ENCODE measurements at places on chromosomes 7 and 10.

GRCh38 chr10:122876467-122876855 is 2.9 kb downstream of the FAM24B start:
- no peak for DNase-seq

DNA sequence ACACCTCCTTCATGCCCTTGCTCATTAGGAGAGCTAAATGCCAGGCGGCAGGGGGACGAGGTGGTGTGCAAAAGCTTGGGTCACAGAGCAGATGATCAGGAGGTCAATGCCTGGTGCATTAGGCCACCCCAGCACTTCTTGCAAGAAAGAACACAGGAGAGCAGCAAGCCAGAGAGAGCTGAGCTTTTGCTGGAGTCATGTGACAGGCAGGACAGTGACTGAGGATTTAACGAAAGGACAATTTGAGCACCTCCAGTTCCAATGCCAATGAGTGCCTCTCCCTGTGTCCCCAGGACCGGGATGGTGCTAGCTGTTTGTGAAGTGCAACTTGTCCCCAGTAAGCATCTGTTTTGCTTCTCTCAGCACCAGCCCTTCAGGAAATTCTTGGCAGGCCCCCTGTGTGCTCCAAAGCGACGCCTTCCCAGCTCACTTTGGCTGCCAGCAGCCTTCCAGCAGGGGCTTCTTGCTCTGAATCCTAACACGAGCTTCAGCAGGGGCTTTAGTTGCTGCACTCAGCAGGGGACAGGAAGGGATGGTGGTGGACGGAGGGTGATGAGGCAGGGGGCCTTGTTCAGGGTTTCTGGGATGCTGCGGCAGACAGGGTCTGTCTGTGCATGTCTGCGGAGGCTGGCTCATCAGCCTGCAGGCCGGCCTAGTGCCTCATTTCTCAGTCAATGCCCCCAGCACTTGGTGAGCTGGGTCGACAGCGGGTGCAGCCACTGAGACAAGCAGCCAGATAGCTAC is 368.1 kb downstream of the RPS24 start:
- no peak for DNase-seq

- no peak for DNase-seq
Observed at GRCh38 chr7:142431491-142431890, 173.6 kb upstream of the PRSS58 start.

DNA sequence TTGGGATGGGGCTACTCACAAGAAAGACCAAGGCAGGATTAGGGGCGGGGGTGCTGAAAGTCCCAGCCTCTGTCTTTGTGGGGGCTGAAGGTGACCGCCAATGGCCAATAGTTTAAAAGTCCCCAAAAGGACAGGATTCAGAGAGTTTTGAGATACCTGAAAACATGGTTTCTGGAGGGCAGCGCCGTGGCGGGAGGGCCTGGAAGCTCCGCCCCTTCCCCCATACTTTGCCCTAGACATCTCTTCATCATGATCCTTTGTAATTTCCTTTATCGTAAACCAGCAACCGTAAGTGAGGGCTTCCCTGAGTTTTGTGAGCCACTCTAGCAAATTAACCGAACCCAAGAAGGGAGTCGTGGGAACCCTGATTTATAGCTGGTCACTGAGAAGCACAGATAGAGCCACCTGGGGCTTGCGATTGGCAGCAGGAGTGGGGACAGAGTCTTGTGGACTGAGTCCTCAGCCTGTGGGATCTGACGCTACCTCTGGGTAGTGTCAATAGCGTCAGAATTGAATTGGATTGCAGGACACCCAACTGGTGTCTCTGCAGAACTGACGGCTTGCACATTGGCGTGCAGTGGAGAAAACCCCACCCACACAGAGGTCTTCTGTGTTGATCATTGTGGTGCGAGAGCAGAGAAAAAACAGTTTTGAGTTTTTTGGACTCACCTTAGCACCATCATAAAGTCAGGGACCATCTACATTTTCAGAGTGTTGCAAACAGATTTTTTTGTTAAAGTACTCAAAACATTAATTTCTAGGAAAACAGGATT is 169.3 kb downstream of the USP6NL start:
- DNase-seq = peak; percentile 37

DNA sequence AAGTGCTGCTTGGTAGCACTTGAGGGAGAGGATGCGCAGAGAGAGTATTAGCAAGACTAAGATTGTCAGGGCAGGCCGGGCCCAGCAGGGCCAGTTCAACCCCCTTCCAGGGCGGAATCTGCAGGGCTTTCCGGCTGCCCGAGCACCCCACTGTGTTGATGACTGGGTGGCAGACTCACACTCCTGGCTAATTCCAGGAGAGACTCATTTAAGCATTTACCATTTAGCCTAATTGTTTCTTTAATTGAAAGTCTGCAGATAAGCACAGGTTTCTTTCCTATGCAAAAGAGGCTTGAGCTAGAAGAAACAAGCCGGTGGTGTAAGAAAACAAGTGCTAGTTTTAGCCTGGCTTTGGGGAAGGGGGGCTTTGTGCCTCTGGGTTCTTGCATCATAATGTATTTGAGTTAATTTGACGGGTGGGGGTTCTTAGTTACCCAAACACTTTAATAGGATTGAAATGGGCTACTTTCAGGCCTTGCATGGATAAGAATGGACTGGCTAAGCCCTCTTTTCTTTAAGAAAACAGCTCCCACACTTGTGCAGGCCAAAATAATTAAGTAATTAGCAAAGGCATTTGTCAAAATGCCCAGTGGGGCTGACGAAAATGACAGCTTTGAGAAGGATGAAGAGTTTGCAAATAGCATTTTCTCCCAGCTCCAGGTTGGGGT is 201.3 kb downstream of the MYOF start:
- no peak for DNase-seq

- no peak for DNase-seq
Observed at GRCh38 chr7:43208242-43208641, 95.8 kb downstream of the HECW1 start.

- no peak for DNase-seq
Observed at GRCh38 chr7:930975-931758, 23.3 kb downstream of the ADAP1 start.

DNA sequence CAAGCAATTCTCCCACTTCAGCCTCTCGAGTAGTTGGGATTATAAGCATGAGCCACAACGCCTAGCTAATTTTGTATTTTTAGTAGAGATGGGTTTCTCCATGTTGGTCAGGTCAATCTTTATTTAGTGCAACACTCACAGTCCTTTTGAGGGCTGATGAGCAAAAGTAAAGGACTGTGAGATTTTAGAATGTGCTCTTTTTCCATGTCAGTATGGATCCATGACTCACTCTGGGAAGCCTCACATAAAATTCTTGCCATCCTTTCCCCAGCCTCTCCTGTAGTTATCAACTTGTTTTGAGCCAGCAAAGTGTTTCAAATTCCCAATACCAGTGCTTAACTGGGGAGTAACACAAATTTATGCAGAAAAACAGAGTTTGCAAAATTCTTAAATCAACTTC is 135.8 kb upstream of the CXCL12 start:
- no peak for DNase-seq

DNA sequence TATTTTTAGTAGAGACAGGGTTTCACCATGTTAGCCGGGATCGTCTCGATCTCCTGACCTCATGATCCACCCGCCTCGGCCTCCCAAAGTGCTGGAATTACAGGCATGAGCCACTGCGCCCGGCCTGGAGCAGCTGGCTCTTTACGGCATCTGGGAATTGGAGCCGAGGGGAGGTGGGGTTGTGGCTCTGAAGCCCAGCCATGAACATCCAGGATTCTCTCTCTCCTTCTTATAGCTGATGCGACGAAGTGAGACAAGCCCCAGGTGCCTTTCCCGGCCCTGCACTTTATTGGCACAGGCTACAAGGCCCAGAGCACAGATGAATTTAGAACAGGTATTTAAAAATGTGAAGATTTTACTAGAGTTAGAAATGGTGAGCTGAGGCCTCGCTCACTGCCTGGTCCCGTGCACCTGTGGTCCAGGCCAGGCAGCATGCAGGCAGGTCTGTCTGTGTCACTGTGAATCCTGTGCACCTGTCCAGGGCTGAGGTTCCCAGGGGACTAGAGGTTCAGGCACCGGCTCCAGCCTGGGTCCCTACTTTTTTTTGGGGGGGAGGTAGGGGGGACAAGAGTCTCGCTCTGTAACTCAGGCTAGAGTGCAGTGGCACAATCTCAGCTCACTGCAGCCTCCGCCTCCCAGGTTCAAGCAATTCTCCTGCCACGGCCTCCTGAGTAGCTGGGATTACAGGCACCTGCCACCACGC is 379.7 kb upstream of the FOXK1 start:
- no peak for DNase-seq

GRCh38 chr7:82413237-82413636 is 30.3 kb downstream of the CACNA2D1 start:
- DNase-seq = no peak

GRCh38 chr10:58806970-58807628 is 294.4 kb downstream of the BICC1 start:
- no peak for DNase-seq

- no peak for DNase-seq
Observed at GRCh38 chr7:30604901-30605300, 10.2 kb downstream of the GARS1 start.

- DNase-seq = no peak
Observed at GRCh38 chr7:112293416-112293815, 86.9 kb downstream of the ZNF277 start.

GRCh38 chr7:29843726-29844125 is 37.4 kb downstream of the WIPF3 start:
- DNase-seq = no peak

DNA sequence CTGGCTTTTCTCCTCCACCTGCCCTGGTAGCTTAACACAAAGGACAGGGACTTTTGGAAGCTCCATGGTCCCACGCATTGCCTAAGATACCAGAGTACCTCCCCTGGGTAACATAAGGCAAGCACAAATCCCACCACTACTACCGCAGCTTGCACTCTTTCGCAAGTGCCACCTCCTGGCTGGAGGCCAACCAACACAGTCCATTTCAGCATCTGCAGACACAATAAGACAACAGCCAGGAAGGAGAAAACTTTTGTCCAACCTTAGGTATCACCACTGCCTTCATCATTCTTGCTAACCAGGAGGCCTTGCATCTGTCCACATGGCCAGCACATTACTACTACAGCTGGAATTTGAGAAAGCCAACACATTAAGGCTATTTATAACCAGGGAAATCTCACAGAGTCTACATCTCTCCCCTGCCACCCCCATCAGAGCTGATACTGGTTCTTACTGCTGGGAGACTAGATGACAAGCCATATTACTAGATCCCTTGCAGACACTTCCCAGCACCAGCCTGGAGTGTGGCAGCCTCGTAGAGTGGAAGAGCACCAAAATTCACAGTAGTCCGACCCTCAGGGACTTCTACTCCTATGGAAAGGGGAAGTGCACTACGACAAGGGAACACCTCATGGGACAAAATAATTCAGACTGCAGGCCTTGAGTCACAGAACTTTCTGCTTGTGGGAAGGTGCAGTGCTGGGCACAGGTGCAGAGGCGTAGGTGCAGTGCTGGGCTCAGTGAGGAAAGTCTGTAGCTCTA is 39.8 kb upstream of the CDK13 start:
- no peak for DNase-seq

DNA sequence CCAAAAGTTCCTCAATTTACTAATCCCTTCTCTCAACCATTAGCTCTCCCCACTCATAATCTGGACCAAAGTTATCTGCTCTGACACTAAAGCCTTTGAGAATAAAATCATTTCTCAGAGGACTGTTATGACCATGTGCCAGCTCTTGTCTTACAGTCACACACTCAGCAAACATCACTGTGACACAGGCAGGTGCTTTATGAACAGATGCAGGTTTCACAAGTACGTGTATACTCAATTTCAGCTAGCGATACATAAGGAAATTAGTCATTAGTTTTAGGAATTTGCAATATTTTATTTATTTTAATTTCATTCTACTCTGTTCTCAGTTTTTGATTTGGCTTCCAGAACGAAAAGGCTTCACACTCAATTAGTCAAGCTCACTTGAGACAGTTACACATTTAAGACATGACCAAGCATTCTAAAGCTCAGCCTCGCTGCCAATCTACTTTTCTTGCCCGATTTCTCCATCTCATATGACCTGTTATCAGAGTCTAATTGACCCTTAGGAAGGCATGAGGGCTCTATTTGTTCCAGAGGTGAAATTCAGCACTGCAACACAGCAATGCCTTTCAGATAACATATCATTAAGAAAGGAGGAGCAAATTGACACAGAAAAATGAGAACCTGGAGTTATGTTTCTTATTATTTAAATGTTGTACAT is 76.8 kb downstream of the TFEC start:
- no peak for DNase-seq

DNA sequence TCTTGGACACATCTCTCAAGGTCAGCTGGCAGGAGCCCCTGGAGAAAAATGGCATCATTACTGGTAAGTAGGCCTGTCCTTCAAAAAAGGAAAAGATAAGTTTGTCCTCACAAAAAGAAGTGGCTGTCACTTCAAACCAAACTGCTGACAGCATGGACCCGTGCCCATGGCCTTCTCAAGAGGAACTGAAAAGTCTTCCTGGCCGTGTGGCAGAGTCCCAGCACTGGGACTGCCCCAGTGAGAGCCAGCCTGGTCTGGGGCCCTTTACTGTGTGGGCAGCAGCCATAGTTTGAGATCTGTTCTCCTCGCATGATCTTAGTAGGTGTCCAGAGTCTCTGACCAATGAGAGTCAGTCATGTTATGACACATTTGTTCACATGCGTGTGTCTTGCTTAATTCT is 614.2 kb upstream of the FOXK1 start:
- peak; percentile 30 for DNase-seq

- no peak for DNase-seq
Observed at GRCh38 chr7:134502463-134503371, 24.6 kb upstream of the AKR1B10 start.

GRCh38 chr7:144854839-144855424 is 19.1 kb upstream of the TPK1 start:
- DNase-seq = no peak

DNA sequence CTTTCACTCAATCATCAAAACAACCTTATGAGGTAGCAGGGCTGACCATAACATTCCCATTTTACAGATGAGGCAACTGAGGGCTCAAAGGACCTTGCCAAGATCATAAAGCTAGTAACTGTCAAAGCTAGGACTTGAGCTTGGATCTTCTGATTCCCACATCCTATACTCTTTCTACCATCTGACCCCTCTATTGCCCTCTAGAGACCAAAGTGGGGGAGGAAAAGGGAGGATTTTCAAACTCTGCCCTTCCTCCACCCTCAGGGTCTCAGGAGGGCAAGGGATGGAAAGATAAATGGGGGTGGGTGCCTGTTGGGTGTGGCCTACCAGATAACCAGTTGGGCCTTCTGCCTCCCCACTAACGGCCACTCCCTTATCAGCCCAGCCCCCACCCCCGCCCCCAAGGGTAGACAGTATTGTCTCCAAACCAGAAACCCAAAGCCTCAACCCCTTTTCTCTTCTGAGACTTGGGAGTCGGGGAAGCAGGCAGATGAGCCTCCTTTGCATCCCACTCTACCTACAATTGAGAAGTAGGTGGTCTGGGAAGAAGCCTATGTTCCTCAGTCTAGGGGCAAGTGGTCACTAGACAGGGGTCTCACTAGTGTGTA is 7.9 kb downstream of the LDB1 start:
- DNase-seq = no peak

DNA sequence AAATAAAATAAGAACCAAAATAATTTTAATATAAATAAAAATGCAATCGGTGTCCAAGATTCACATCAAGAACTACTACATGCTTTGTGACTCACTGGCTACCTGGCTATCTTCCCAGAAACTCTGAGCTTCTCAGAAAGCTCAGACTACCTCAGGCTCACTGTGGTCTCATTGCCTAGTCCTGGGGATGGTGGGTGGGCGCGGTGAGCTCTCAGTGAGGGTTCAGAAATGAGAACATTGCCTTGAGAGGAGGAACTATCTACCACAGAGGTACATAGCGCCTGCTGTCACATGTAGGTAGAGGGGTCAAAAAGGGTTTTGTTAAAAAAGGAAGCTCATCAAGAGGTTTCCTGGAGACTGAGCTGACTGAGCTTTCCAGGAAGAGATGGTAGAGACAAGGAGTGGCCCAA is 108.0 kb downstream of the WDFY4 start:
- DNase-seq = no peak

Measured in activated CD8-positive, alpha-beta memory T cell treated with anti-CD3 and anti-CD28 coated beads for 24 hours (primary cell).